ENCODE measurements at places on chromosomes 5 and 9.
A peak's percentile ranks its signal among the peaks of the same experiment; 100 is the strongest.

DNA sequence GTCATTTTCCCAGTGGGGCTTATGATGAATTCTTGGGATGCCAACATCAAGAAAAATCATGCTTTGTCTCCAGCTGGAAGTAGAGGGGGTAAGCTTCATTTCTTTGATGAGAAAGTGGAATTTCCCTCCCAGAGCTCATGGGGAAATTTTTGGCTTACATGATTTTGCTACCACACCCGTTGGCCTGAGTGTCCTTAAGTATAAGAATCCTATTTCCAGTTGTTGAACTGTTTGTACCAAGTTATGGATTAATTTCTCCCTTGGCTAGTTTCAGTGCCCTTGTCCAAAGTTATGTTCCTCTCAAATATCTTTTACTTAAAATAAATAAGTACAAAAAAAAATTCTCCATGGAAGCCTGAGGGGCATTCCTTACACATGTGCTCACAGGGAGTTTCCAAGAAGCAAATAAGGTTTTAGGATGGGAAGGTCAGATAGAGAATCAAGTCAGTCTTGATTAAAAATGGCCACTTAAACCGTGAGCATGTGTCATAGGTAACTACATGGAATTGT lies 82.3 kb downstream of the PTCD2 start:
- DNase-seq: no peak

- DNase-seq: no peak
Measured at GRCh38 chr9:112764837-112765236, 14.3 kb downstream of the SNX30 start.

GRCh38 chr9:76200745-76201144 lies 193.5 kb downstream of the RFK start:
- DNase-seq: no peak

DNA sequence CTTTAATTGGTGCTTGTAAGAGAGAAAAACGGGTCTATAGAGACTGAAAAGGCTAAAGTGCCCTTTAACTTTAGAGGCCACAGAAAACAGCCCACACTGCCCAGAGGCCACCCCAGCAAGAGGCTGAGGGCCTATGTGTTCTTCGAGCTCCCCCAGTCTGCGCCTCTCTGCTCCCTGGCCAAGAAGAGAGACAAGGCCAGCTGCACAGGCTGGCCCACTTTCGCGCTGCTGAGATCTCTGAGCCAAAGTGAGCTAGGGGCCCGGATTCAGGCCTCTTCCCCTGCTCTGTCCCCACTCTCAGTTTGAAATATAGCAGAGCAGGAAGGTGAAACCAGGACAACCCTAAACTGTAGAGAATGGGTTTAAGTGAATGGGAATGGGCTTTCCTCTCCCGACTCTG lies 132.0 kb upstream of the TRIM32 start:
- DNase-seq: no peak

- DNase-seq: no peak
Measured at GRCh38 chr9:97985058-97985861, 2.1 kb downstream of the ANP32B start.

DNA sequence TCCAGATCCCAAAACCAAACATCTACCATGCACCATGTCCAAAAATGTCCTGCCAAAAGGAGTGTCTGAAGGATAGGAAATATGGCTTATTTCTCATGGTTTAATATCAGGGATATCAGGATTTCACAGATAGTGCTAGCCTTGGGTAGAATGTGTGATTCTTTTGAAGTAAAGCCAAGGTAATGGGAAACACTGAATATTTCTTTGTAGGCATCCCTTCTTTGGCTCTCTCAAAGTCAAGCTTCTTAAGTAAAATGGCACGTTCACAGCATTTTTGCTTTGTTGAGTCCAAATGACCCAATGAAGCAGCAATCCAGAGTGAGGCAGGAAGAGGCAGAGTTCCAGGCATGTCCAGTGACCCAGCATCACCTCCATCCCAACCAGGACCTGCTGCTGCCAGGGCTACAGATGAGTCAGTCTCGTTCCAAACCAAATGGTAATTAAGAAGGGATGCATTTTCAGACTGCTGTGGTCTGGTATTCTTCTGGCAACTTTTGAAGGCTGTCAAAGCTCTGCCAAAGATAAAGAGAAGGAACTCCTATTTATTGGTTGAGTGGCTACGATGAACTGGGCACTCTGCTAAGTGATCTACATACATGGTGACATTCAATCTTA lies 678.8 kb upstream of the KLF4 start:
- no peak for DNase-seq

GRCh38 chr9:96620832-96621269 lies 1.2 kb upstream of the CDC14B start:
- no peak for DNase-seq

GRCh38 chr9:131739959-131740648 lies at the start of gene RAPGEF1:
Gene RAPGEF1, minus strand, starts transcription at chr9:131740076. Its CDS starts 246 bp downstream, at chr9:131739830.
- peak; percentile 49 for DNase-seq

DNA sequence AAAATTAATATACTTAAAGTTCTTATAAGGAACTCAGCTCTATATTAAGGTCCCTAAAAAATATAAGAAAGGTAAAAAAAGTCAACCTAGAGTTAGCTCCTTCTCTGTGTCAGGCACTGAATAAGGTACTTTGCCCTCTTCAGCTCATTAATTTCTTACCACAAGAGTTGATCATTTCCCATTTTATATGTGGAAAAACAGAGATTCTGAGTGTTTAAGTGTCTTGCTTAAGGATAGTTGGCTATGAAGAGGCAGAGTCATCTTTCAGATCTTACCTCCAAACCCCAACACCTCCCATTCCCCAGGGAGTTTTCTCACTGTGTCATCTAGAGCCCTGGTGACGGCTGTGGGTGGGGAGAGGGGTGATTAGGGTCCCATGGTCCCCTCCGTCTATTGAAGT lies 40.6 kb downstream of the INSYN2B start:
- DNase-seq: no peak

DNA sequence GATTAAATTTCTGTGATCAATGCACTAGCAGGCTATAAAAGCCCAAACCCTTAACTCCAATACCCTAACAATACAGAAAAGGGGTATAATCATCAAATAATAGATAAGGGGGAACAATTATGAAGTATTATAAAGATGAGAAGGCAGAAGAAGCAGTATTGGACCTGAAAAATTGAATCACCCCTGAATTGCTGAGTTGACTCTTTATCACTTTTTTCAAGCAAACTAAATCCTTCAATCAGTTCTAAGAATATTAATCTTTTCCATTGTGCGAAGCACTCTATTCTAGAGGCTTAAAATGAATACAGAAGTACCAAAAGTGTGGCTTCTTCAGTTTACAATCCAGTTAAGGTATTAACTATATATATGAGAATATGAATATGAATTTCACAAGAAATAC lies 120.7 kb downstream of the RNF180 start:
- DNase-seq: no peak

DNA sequence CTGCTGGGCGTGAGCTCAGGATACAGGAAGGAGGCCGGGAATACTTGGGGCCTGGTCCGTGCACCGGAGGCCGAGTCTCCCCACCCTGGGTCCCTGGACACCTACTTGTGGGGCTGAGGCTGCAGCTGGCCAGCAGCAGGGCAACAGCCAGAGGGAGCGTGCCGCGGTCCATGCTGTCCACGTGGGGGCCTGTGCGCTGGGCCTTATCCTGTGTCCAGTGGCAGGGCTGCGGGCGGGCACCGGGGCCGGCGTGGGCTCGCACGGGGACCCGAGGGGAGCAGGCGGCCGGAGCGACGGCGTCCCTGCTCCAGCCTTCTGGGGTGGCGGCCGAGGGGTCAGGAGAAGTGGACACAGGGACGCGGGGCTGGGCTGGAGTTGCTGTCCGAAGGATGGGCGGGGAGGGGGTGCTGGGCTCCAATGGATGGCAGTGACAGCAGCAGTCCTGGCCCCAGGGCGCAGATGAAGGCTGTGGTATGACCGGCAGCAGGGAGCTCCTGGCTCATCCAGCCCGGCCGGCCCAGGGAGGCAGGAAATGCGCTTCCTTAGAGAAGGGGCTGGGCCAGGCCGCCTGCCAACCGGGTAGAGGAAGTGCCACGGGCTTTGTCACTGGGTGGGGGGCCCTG lies at the start of gene ENG:
TSS of gene ENG (minus strand) at position 475 of the 623 bp plus-strand sequence. CDS start at position 172, 303 bp downstream.
- DNase-seq: no peak

GRCh38 chr5:160488394-160489325 lies 67.0 kb downstream of the PTTG1 start:
- no peak for DNase-seq

DNA sequence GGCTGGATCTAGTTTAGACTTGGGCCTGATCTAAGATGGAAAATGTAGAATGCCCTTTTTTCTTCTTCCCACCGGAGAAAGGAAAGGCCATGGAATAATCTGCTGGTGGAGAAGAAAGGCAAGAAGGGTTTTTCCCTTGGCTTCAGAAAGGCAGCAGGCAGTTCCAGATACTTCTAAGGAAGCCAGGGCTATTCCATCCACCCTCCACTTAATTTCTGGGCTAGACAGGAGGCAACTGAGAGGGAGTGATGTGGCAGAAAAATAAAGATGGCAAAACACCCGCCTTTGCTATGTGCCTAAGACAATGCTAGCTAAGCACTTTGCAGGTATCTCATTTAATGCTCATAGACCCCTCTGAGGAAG lies 9.9 kb downstream of the MYOZ3 start:
- no peak for DNase-seq

DNA sequence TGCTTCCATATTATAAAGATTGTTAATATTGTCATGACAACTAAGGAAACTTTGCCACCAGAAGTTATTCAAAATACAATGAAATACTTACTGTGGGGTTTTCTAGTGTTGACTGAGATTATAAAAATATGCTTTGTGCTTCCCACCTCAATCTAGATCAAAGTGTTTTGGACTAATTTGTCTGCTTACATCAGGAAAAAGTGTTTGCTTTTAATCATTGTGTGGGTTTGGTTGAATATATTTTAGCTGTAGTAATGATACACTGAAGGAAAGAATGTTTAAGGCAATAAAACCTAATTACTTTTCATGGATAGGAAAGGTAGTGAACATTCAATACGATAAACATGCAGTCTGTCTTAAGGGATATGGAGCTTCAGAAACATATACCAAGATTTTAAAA lies 29.8 kb upstream of the MAN2A1 start:
- no peak for DNase-seq

GRCh38 chr9:115653171-115653606 lies 500.4 kb upstream of the PAPPA start:
- no peak for DNase-seq

- no peak for DNase-seq
Measured at GRCh38 chr5:72509401-72509800, 2.2 kb upstream of the ZNF366 start.

DNA sequence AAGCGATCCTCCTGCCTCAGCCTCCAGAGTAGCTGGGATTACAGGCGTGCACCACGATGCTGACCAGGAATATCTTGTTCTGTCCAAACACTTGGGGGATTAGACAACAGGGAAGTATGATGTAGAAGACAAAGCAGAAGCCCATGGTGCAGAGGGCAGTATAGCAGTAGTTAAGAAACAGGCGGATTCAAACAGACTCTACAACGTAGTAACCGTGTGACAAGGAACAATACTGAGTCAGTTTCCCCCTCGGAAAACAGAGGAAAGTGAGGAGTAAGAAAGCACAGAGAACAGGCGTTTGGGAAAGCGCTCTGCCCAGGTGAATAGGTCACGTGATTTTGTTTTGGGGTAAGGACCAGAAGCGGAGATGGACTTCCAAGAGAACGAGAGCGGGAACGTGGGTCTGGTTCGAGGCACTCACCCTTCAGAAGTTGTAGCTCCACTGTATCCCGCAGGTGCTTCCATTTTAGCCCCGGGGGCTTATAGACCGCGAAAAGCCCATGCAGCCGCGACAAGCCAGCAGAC lies 306 bp downstream of the TRUB2 start:
- peak; percentile 71 for DNase-seq

- DNase-seq: no peak
Measured at GRCh38 chr5:133275631-133276030, 223.8 kb downstream of the HSPA4 start.

GRCh38 chr5:98543490-98543889 lies 230.0 kb upstream of the RGMB start:
- DNase-seq: no peak

- DNase-seq: no peak
Measured at GRCh38 chr5:136073714-136074529, 45.1 kb downstream of the TGFBI start.

DNA sequence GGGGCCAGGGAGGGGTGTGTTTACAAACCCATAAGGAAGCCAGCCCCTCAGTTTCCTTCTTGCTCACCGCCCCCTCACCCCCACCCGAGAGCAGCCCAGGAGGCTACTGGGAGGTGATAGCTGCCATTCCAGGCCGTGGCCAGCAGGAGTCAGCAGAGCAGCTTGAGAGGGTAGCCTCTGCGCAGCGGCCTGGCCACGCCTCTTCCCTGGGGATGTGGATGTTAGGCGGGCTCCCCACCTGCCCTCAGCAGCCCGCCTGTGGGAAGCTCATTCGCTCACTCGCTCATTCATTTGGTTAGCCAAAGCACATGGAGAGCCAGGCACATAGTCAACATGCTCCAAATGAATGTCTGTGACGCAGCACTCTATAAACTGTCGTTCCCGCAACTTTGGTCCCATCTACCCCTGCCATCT lies 6.1 kb upstream of the DPM2 start:
- DNase-seq: peak; percentile 85

DNA sequence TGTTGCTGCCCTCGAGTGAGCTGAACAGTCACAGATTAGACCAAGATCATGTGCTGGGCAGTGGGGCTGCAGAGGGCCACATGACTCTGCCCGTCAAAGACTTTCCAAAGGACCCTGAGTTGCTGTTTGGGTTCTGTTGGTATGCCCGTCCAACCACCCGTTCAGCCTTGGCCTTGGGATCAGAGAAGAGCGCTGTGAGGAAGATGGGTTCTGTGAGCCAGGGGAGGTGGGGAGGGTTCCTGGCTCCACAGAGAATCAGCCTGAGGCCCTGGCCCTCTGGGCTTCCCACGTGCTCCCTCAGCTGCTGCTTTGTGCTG lies 72.6 kb downstream of the RGS3 start:
- no peak for DNase-seq

- no peak for DNase-seq
Measured at GRCh38 chr5:152514827-152515397, 109.8 kb upstream of the NMUR2 start.

DNA sequence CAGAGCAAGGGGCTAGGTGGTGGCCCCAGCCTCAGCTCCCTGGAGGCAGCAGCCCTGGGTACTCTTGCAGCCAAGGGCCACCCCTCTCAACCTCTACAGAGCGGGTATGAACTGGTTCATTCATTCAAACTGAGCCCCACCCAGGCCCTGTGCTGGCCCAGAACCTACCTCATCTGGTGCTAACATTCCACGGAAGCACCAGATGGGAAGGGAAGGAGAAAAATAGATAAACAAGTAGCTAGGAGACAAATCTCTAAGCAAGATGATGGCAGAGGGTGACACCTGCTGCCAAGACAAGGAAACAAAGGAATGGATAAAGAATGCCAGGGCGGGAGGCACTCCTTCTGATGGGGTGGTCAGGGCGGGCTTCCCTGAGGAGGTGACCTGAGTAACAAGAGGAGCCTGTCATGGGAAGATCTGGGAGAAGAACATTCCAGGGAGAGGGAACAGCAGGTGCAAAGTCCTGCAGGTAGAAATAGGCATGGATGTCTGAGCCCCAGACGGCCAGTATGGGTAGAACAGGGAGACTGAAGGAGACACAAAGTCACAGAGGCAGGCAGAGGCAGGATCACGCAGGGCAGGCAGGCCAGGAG lies 6.1 kb downstream of the ST6GALNAC4 start:
- DNase-seq: no peak

GRCh38 chr9:38298503-38298902 lies 94.0 kb upstream of the ALDH1B1 start:
- DNase-seq: no peak
